ENCODE measurements at places on chromosomes 11 and 22. TPM values are rescaled to one million over a fixed set of nuclear protein-coding genes. Genes with fewer than 3 reads are reported as not detected.

The SERPING1 gene
- 376 TPM for total RNA-seq

The OR51S1 gene
- not detected for total RNA-seq

The KRTAP5-1 gene
- not detected for total RNA-seq

The OR8B8 gene
- total RNA-seq: not detected

The SNX19 gene
- 39.6 TPM for total RNA-seq

The CARNS1 gene
- 0.11 TPM for total RNA-seq

- DNase-seq: no peak
These were observed 14.3 kb upstream of the ARFGAP3 start for GRCh38 chr22:42871146-42872050.

GRCh38 chr11:134079317-134079716 lies 10.4 kb downstream of the JAM3 start:
- no peak for DNase-seq

GRCh38 chr22:36281781-36282327 lies 28.9 kb downstream of the APOL1 start:
- no peak for DNase-seq

DNA sequence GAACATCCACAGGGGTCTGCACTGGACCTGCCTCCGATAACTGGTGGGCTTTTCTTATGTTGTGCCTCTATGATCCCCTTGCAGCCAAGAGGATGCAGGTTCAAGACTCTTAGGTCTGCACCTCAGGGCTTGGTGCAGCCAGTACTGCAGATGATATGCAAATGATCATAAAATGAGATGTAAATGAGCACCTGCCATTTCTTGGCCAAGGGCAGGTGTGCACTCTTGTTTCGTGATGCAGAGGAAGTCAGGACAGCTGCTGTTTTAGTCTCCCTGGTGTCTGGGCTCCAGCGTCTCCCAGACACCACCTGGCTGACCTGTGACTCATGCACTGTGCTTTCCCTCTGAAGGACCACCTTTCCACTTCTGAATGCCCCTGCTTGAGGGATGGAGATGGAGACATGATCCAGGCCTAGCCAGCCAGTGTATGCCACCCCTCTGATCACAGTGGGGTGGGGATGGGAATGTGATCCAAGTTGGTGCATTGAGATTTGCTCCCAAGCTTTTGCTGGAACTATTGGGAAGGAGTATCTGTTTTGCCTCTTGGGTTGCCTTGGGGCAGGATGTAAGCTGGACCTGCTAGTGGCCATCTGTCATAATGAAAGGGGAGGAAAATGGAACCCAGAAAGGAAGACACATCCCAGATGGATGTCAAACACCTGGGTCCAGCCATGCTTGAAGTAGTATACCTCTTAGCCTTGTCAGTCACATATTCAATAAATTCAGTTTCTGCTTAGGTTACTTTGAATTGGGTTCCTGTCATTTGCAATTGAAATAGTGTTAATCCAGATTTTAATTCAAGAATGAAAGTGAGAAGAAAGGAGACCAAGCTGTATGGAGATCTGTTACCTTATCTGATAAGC lies 3.3 kb upstream of the KCNJ11 start:
- DNase-seq: no peak

- no peak for DNase-seq
These were observed 138.0 kb upstream of the POU2AF2 start for GRCh38 chr11:111107501-111107900.

DNA sequence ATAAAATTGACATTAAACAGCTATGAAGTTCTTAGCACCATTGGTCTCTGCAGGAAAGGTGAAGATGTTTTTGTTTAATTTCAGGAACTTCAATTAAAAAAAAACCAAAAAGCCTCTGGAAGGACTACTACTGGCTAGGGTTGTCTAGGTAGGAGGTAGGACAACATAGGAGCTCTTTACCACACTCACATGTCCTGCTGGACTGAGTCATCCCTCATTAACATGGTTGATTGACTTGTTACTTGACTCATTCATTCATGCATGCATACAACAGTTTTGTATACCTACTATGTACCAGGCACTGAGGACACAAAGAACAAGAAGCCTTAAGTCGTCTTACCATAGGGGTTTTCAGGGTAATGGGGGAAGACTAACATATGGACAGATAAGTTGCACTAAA lies 216.9 kb upstream of the ARHGAP20 start:
- DNase-seq: no peak

GRCh38 chr11:12211331-12212065 lies 101.1 kb downstream of the MICAL2 start:
- no peak for DNase-seq

GRCh38 chr11:19359221-19360000 lies 118.7 kb upstream of the E2F8 start:
- DNase-seq: no peak

GRCh38 chr11:64341851-64342791 lies 2.1 kb downstream of the CCDC88B start:
- no peak for DNase-seq

DNA sequence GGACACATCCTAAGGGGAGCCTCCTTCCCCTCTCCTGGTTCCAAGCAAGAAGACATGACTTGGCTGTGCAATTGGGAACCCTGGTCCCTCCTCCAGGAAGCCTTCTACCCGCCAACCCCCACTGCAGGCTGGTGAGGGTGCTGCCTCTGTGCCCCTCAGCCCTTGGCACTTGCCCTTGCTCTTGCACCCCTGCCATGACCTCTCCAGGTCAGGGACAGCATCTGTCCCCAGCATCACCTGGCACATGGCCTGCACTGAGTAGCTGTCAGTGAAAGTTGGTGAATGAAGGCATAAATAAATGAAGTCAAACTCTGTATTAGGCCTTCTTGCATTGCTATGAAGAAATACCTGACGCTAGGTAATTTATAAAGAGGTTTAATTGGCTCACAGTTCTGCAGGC lies 1.9 kb upstream of the GTSE1 start:
- no peak for DNase-seq

GRCh38 chr11:132944569-132944944 lies 587.7 kb downstream of the OPCML start:
- DNase-seq: no peak

- DNase-seq: no peak
These were observed 1007.9 kb upstream of the TENM4 start for GRCh38 chr11:80448709-80449108.

DNA sequence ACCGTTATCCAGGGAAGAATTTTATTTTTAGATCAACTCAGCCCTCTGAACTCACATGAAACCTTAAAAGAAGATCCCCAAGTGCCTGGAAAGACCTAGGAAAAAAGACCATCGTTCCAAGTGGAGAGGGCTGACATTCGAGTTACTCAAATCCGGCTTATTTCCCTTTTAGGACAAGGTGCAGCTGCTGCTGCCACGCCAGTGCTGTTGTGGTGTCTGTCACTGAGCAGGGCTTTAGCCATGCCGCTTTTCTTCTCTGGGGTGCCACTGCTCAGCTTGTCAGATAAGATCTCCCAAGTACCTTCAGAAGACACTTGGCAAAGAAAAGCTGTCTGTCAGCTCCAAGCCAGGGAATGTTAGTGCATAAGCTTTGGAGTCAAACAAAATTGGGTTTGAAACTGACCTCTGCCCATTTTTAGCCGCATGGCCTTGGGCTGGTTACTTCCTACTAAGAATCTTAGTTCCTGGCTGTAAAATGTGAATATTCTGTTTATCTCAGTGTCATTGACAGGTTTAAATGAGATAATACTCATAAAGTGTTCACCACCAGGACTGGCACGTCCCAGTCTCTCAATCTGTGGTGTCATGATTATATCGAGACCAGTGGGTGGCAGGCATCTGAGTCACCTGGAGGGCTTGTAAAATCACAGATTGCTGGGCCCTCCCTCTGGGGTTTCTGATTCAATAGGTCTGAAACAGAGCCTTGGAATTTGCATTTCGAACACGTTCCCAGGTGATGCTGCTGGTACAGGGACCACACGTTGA lies 117.5 kb downstream of the PKNOX2 start:
- no peak for DNase-seq

DNA sequence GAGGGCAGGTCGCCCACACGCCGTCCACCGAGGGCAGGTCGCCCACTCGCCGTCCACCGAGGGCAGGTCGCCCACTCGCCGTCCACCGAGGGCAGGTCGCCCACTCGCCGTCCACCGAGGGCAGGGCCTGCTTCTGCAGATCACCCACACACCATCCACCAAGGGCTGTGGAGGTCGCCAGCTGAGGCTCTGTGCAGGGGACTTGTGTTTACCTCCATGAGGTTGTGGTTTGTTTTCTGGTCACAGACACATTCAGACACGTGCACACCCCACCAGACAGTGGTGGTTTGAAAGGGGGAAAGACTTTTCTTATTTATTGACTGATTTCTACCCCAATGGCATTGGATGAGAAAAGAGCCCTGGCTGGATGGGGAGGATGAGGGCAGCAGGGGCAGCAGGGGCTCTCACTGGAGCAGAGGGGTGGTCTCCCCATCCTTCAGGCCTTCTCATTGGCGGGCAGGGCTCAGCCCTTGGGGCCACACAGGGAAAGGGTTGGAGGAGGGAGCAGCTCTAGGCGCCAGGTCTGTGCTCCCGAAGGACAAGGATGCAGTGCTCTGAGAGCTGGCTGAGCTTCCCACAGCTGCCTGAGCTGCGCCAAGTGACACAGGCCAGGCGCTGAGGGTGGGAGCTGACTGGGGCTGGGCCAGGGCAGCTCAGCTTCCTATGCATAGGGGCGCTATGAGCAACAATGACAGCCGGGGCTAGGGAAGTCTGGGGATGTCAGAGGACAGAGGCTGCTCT lies 252.6 kb upstream of the B3GAT1 start:
- DNase-seq: no peak

GRCh38 chr11:129131316-129131715 lies 60.8 kb downstream of the ARHGAP32 start:
- no peak for DNase-seq

GRCh38 chr11:10954184-10954583 lies 96.3 kb upstream of the ZBED5 start:
- no peak for DNase-seq

- DNase-seq: no peak
These were observed 46.4 kb upstream of the FTH1 start for GRCh38 chr11:62013537-62014476.

DNA sequence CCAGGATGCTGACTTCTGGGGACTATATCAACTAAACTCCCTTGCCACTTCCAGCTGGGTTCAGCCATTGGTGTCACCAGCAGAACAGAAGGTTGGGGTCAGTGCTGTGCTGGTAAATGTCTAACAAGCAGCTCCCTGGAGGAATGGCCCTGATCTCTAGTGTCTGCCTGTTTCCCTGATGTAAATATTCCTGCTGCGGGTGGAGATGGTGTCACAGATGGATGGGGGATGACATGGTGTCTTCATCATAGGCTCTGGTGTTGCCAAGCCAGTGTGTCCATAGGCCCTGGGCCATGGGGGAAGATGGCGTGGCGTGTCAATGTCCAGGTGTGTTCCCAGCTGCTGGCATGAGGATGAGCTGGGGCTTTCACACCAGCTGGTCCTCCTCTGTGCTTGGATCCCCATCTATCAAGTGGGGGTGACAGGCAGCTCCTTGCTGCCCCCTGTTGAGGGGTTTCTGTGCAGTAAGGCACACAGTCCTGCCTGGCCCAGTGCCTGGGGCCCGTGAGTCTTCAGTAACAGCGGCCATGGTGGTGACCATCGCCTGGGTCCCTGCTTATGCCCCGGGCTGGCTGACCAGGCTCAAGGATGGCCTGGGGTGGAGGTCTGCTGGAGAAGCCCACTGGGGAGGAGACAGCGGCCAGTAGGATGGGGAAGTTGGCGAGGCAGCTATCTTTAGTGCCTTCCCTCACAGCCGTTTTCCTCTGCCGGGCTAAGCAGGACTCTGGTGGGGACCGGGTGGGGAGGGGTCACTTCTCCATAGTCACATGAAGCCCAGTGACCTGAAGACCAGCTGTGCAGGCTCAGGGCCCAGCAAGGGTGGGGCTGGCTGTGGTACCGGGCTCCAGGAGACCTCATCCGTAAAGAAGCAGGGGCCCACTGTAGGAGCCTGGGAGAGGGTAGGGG lies 12.7 kb downstream of the RPL3 start:
- DNase-seq: no peak

GRCh38 chr11:95503047-95503446 lies 272.0 kb upstream of the SESN3 start:
- DNase-seq: no peak

DNA sequence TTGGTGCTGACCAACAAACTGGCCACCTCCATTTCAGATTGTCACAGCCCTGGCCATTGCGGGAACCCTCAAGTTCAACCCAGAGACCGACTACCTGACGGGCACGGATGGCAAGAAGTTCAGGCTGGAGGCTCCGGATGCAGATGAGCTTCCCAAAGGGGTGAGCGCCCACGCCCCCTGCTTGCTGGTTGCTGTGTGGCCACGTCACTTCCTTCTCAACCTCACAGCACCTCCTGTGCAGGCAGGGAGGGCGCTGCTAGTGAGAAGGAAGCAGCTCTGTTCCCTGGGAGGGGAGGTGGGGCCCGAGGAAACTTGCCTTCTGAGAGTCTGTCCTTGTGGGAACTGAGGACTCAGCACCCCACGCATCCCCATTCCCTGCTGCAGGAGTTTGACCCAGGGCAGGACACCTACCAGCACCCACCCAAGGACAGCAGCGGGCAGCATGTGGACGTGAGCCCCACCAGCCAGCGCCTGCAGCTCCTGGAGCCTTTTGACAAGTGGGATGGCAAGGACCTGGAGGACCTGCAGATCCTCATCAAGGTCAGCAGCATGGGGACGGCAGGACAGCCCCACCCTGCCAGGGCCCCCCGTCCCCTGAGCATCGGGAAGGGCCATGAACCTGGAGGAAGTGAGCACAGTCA lies 19.3 kb downstream of the POLR3H start:
- DNase-seq: no peak

GRCh38 chr22:30115705-30116104 lies 35.4 kb downstream of the HORMAD2 start:
- DNase-seq: no peak

DNA sequence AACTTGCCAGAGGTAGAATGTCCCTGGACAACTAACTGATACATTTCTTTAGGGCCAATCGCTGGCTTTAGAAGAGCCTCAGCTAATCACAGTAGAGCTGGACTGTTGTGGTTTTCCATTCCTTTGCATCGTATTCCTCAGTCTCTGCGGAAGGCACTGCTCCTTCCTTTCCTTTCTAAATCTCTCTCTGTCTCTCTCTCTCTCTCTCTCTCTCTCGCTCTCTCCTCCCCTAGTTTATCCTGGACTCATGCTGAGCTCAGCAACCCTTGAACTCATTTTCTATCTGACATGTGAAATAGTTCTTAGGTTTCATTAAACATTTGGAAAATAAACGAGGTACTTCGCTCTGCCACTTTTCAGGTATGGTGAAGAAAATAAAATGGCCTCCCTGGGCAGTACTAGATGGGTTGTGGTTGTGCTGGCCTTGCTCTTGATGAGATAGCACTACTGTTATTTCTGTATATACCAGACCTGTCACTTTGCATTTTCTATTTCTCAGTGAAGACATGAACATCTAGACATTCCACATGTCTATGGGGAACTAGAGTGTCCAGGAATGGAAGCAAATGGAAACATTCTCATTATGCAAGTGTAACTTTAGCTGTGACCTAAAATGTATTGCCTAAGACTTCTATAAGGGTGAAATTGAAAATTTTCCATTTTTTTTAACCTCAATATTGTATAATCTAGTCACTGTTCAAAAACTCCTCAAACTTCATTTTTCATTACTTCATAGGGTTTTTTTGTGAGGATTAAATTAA lies 12.0 kb upstream of the SESN3 start:
- no peak for DNase-seq

DNA sequence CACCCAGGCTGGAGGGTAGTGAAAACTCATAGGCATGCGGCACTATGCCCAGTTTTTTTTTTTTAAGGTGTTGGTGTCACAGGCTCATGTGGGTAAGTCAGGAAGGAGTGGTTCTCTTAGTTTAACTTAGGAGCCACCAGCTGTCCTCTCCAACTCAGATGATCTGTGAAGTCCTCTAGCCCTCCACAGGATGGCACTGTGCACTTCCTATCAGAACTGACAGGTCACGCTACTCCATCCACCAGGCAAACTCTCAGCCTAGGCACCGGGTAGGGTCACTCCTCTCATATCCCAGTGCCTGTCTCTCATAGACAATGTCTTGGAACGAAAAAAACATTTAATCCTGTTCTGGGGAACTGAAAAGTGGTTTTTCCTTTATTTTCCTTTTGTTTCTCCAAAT lies 16.5 kb downstream of the NAP1L4 start:
- DNase-seq: no peak

Measured in esophagus squamous epithelium (tissue), 5 donors.